ENCODE measurements at places on chromosomes 4 and X.

DNA sequence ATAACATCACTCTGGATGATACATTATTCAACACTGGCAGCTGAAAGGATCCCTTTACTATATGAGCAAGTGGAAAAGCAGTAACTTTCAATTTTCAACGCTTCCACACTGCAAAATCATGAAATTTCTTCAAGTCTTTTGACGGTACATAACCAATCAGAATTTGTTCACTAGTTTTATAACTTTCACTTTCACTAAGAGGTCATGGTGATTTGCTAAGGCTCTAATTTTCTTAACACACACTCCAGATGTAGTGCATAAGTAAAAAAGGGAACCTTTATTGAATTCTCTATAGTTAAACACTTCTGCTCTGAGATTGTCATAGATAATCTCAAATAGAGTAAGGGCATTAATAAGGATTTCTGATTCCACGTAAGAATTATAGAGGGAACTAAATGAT is 4.1 kb downstream of the ARMCX2 start:
- DNase-seq = no peak

- no peak for DNase-seq
Observed at GRCh38 chr4:186910385-186910784, 186.7 kb upstream of the FAT1 start.

DNA sequence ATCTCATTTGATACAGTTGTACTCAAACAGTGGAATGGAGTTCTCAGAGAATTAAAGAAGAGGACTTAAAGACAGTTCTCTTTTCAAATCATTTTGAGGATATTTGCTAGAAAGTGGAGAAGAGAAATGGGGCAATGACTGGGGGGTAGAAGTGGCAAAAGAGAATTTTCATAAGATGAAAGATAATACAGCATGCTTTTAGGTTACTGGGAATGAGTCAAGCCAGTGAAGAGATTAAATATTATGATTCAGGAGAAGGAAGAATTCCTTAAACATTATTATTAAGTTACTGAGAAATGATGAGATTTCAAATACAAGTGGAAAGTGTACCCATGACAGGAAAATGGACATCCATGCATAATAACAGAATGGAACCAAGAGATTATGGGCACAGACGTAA is 219.0 kb upstream of the DKK2 start:
- no peak for DNase-seq

DNA sequence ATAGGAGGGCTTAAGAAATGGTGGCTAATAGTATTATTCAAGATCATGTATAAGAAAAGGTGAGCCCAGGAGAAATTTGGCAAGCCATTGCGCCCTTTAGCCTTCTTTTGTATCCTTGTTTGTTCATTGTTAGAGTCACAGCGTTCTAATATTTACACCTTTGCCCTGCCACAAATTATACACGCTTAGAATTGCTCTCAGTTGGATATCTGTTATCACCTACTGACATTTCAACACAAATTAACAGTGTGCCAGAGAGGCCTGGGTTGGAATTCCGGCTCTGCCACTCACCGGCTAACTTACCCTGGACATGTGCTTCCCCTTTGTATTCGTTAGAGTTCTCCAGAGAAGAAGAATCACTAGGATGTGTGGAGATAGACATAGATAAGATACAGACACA is 148.7 kb upstream of the KIT start:
- no peak for DNase-seq

DNA sequence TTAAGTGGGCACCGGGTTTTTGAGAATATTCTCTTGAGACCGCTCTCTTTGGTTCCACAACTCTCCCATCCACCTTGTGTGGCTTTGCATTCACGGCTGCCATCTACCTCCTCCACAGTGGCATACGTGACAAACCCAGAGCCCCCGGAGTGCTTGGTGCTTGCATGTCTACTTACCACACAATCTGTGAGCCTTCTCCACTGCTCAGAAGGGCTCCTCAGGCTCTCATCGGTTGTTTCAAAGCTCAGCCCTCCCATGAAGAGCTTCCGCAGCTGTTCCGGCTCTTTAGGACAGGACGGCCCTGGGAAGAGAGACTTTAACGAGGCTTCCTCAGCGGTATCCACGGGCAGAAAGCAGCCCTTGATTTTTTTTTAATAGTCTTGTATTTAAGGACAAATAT is 167.6 kb upstream of the ANK2 start:
- DNase-seq = no peak

- no peak for DNase-seq
Observed at GRCh38 chrX:101385795-101386541, at the start of gene BTK. Gene BTK, minus strand, starts transcription at chrX:101386191. Its CDS starts 10,907 bp downstream, at chrX:101375284.

GRCh38 chr4:110472583-110473329 is 3.2 kb upstream of the ENPEP start:
- no peak for DNase-seq

- no peak for DNase-seq
Observed at GRCh38 chrX:107935200-107935599, 47.0 kb downstream of the TEX13B start.

DNA sequence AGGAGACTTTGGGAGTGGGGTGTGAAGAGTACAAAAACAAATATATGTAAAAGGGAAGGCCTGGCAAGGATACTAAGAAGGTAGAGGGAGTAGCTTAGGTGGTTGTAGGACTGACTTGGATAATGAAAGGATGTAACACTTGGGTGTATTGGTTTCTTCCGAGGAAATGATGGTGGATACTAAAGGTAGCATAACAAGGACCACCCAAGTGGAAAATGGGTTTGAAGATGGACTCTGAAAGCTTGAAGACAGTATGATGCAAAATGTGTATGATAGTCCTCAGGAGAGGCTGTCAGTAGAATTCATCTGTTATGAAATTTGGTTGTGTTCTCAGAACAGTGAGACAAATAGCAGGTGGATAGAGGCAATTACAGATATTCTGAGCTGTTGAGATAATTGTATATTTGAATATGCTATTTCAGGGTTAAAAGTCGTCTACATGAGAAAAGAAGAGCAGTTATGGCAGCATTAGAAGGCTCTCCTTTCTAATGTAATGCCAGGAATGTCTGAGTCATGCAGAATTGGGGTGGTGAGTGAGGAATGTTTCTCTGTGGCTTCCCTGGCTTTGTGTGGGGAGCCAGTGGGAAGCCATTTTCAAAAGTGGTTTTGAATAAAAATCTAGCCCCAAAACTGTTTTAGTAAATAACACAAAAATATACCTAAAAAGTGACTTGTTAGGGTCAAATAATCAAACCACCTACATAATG is 75.6 kb downstream of the FHIP1A start:
- DNase-seq = peak; percentile 92

DNA sequence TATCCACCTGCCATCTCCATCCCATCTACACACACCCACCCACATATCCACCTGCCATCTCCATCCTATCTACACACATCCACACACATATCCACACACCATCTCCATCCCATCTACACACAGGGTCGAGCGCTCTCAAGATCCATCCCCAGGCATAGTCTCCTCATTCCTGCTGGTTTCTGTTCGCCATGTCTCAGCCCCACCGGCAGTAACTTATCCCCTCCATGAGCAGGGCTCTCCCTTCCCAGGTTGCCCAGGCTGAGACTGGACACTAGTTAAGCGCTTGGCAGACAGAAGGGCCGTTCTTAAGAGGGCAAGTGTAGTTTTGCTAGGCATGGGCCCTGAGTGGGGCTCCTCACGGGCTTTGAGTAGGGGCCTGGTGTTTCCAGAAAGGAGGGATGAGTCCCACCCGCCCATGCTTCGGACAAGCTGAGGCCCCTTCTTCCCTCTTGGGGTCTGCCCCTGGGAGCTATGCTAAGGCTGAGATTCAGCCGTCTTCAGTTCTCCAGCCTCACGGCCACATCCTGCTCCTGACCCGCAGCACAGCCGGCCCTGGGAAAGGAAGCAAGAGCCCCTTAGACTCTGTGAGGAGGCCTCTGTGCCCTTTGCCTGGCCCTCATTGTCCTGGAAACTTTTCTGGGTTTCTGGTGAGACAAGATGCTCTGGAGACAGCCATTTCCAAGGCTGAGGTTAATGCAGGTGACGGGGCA is 20.4 kb downstream of the TMEM271 start:
- no peak for DNase-seq

DNA sequence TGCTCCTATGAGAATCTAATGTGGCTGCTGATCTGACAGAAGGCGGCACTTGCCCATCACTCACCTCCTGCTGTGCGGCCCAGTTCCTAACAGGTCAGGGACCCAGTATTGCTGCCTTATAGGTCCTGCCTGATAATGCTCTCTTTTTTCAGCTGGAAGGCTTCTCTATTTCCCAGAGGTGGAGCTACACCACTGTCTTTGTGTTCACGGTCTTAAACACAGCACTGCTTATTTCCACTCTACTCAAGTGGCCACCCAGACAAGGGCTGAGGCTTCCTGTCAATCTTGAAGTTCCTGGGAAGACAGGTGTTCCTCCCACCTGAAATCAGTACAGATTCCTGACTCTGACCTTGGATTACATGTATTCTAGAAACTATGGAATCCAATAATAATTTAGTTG is 270.6 kb downstream of the NR3C2 start:
- DNase-seq = no peak

Measured in HS-27A (cell line).